Urothelium cell line (cell line): ENCODE measurements at places on chromosomes 6 and 20.

- DNase-seq: no peak
These were observed 134.4 kb upstream of the BTBD3 start for GRCh38 chr20:11783102-11783850.

DNA sequence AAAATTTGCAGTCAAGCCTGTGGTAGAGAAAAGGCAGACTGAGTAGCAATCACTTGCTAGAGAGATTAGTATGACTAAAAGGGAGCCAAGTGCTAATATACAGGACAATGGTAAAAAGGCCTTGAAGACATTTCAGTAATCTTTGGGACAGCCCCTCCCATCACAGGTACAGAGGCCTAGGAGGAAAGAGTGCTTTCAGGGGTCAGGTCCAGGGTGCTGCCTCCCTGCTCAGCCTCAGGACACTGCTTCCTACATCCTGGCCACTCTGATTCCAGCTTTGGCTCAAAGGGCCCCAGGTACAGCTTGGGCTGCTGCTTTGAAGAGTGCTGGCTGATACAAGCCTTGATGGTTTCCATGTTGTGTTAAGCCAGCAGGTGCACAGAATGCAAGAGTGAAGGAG lies 543.5 kb downstream of the MMUT start:
- DNase-seq: no peak

- DNase-seq: no peak
These were observed 41.3 kb upstream of the HFE start for GRCh38 chr6:26045928-26046368.

- DNase-seq: no peak
These were observed 209.5 kb downstream of the FNDC1 start for GRCh38 chr6:159378411-159379328.

- no peak for DNase-seq
These were observed 204.0 kb upstream of the MOCS1 start for GRCh38 chr6:40138273-40138720.

- DNase-seq: no peak
These were observed 188.7 kb upstream of the EYA4 start for GRCh38 chr6:133052465-133052864.

DNA sequence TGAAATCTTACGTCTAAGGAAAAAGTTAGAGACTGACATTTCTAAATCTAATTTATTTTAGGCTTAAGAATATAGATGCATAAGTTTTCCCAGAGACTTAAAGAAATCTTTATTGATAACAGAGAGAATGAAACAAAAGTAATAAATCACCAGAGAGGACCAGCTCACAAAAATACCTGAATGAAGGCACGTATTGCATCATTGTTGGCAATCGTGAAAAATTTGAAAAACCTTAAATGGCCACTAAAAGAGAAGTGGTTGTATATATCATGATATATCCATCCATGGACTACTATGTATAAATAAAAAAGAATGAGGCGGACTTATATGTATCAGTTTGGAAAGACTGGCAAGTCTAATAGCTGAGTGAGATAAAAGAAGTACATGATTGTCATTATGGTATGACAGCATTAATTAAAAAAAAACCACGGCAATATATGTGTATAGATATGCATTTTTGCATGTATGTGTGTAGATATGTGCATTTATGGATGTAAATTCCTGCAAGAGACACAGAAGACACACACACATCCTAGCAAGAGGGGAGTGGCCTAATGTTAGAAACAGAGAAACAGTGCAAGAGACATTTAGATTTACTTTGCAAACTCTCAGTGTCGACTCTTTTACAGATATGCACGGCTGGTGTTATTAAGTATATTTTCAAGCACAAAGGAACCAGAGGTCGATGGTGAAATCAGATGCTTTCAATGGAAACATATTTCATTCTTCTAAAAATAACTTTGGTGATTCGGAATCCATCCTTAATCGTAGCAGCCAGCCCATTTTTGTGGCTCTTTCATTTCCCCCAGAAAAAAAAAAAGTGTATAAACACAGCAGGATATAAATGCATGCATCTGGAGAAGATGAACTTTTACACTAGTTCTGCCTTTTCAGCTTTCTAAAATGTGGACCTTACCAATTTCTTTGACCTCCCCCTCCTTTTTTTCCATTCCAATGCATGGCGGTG lies 156.1 kb upstream of the SALL4 start:
- no peak for DNase-seq

DNA sequence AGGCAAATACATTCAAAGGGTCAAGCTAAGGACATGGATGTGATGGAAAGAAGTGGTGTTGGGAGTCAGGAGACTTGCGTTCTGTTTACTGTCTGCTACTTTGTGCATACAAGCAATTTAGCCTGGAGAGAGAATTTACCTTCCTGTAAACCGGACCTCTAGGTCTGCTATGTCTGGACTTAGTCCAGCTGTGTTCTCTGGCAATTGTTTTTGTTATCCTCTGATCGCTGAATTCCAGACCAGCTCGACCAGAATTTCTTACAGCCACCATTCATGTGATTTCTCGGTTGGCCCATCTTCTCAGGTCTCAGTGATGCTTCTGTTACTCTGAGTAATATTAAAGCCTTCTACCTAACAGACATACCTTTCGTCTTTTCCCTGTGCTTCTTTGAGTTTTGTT lies 75.2 kb downstream of the LRRC1 start:
- DNase-seq: no peak

DNA sequence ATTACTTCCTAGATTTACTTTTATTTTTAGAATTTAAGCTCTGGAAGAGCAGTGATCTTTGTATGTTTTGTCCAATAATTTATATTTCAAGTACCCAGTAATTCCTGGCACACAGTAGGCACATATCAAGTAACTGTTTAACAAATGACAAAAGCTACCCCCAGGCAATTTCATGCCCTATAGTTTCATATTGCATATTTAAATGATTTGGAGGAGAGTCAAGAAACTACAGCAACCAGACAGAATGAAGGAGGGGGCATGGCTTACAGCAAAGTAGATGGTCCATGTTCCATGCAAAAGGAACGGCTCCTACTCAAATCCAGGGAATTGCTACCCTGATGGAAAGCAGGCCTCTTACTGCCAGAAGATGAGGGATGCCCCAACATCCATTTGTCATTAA lies 113.5 kb downstream of the ARHGAP18 start:
- DNase-seq: no peak

GRCh38 chr6:28914941-28915340 lies 8.8 kb downstream of the TRIM27 start:
- DNase-seq: no peak

- DNase-seq: no peak
These were observed 410.2 kb downstream of the MMUT start for GRCh38 chr6:49052901-49053300.

DNA sequence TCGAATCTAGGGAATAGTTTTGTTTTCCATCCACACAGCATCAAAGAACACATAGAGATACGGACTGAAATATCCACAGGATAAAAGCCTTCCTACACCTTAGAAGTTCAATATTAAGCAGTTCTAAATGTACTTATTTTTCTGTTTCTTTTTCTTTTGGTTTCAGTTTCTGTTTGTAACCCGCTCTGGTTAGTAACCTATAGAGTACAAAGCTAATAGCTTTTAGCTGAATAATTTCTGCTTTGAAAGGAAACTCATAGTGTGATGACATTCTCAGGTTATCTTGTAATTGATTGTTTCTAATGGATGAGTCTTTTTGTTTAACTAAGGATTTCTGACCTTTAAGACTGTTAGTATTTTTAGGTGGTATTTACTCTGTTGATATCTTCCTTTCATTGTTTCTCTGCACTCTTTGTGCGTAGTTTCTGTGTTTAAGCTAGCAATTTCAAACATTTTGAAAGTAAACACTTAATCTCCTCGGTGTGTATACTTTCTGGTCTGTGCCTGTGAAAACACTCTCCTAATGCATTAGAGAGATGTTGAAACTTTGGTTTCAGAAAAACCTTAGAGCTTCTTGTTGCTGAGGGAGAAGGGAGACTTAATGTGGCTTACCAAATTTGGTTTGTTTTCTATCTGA lies 385.5 kb downstream of the HDGFL1 start:
- no peak for DNase-seq

DNA sequence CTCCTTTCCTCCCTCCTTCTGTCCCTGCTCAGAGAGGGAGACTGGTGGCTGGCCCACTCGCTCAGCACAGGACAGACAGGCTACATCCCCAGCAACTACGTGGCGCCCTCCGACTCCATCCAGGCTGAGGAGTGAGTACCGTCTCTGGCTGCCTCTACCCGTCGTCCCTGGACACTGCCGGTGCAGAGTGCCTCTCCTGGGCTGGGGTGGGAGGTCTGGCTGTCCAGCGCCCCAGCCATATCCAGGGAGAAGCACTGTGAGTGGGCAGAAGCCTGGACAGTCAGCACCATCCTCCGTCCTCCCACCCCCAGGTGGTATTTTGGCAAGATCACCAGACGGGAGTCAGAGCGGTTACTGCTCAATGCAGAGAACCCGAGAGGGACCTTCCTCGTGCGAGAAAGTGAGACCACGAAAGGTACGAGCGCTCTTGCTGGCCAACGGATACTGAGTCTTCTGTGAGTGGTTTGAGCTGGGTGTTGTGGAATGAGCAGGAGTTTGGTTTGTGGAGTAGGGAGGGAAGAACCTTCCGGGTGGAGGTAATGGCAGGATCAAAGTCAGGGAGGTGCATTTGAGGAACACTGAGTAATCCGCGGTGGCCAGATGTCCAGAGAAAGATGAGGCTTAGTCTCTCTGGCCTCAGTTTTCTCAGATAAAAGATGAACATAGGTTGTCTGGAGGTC lies 48.1 kb downstream of the SRC start:
- DNase-seq: no peak

GRCh38 chr20:39523405-39523804 lies 561.3 kb downstream of the DHX35 start:
- DNase-seq: no peak

DNA sequence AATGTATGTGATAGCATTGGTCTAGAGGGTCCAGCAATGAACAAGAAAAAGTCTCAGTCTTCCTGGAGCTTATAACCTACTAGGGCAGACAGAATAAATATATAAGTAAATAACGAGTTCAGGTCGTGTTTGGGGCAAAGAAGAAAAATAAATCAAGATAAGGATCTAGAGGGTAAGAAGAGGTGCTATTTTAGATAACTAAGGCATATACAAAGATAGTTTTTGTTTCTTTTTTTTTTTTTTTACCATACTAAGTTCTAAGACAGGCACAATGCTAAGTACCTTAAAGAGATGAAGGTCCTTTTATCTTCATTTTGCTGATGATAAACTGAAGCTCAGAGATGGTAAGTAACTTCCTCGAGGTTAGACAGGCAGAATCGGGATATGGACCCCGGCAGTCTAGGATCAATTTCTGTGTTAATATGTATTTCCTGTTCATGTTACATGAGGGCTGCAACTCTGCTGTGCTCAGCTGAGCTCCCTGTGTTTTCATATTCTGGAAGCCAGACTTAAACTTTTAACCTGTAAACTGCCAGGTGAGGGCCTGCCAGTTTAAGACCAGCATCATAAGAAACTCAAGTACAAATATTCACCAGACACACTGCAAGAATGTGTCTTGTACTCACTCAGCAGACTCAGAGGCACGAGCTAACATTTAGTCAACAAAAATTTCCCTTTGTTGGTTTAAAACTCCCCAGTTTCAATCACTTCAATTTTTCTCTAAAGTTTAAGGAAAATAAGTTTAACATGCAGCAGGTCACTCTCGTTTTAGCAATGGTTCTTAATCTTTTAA lies 23.3 kb downstream of the SESN1 start:
- no peak for DNase-seq

GRCh38 chr20:63021356-63022321 lies 14.9 kb upstream of the BHLHE23 start:
- no peak for DNase-seq

GRCh38 chr6:87731818-87732661 lies 30.0 kb upstream of the AKIRIN2 start:
- peak; percentile 70 for DNase-seq

GRCh38 chr6:119533603-119534279 lies 184.2 kb upstream of the MAN1A1 start:
- peak; percentile 51 for DNase-seq

DNA sequence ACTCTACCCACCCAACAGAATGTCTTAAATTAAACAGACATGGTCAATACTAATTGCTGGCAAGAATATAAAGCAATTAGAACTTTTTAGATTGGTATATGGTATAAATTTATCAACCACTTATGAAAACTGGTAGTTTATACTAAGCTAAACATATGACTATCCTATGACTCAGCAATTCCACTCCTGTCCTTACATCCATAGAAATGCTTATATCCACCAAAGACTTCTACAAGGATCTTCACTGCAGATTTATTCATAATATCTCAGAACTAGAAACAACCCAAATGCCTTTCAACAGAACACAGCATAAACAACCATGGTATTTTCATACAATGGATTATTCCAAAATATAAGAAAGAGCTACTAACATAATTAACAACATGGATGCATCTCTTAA lies 4.6 kb downstream of the ZNF184 start:
- no peak for DNase-seq

- no peak for DNase-seq
These were observed 544.9 kb upstream of the CITED2 start for GRCh38 chr6:139919107-139920026.

GRCh38 chr20:37693242-37693634 lies 592 bp upstream of the CTNNBL1 start:
- DNase-seq: no peak

GRCh38 chr6:136319732-136320131 lies 30.1 kb upstream of the BCLAF1 start:
- DNase-seq: no peak

GRCh38 chr6:116359131-116359530 lies 11.6 kb upstream of the DSE start:
- no peak for DNase-seq

- DNase-seq: peak; percentile 3
These were observed 749 bp downstream of the FRK start for GRCh38 chr6:116059713-116060571.

DNA sequence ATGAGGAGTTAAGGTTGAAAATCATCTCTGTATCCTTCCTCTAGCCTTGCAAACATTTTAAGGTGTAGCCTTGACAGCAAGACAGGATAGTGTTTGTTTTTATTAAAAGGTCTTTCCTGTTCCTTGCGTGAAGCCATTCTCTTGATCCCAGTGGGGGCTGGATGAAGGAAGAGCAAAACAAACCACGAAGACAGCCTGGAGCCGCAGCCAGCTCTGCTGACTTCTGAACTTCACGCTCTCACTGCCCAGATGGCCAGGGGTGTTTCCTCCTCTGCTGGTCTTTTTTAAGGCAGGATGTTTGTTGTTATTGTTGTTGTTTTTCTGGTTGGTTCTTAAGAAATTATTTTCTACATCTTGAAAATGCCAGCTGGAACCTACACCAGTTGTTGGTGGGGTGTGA lies 156.4 kb downstream of the MTHFD1L start:
- DNase-seq: no peak
